Occipital lobe (tissue), 3 donors: ENCODE measurements at places on chromosomes 1 and 21. TPM values are rescaled to one million over a fixed set of nuclear protein-coding genes. Genes with fewer than 3 reads are reported as not detected.

DNA sequence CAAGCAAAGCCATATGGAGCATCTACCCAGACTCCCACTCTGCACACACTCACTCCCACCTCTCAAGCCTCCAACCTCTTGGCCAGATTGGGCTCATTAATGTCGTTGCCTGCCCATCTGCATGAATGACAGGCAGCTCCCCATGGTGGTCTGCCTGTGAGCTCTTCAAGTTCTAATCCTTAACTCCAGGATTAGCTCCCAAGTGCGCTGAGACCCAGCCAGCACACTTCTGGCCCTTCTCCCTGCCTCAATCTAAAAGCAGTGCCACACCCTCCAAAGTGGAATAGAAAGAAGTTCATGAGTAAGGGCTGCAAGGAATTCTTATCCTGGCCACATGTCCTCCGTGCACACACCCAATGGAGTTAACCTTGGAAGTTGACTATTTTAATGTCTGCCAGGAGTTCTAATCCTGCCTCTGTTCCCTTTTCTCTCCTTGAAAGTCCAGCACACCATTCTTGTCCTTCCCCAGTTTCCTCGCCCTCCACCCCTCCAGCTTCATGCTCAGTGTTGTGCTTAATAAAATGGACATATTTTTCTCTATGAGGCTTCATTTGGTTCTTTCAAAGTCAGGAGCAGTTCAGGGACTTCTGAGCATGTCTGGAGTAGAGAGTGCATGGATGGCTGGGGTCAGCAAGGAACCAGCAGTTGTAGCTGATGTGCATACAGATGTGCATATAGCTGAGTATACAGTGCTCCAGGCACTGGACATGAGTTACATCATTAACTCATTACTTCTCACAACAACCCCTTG lies 30.1 kb downstream of the CAMK1G start:
- no peak for DNase-seq

- no peak for DNase-seq
Measured at GRCh38 chr1:85577419-85578320, 2.9 kb upstream of the CCN1 start.

- DNase-seq: no peak
Measured at GRCh38 chr1:175920381-175920780, 177.0 kb upstream of the TNR start.

DNA sequence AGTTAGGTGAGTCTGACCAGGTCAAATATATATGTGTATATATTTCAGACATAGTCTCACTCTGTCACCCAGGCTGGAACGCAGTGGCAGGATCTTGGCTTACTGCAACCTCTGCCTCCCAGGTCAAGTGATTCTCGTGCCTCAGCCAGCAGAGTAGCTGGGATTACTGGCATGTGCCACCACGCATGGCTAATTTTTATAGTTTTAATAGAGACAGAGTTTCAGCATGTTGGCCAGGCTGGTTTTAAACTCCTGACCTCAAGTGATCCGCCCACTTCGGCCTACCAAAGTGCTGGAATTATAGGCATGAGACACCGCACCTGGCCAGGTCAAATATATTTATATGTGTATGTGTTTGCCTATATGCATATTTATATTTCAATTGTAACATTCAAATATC lies 581.5 kb upstream of the B3GALT2 start:
- DNase-seq: no peak

DNA sequence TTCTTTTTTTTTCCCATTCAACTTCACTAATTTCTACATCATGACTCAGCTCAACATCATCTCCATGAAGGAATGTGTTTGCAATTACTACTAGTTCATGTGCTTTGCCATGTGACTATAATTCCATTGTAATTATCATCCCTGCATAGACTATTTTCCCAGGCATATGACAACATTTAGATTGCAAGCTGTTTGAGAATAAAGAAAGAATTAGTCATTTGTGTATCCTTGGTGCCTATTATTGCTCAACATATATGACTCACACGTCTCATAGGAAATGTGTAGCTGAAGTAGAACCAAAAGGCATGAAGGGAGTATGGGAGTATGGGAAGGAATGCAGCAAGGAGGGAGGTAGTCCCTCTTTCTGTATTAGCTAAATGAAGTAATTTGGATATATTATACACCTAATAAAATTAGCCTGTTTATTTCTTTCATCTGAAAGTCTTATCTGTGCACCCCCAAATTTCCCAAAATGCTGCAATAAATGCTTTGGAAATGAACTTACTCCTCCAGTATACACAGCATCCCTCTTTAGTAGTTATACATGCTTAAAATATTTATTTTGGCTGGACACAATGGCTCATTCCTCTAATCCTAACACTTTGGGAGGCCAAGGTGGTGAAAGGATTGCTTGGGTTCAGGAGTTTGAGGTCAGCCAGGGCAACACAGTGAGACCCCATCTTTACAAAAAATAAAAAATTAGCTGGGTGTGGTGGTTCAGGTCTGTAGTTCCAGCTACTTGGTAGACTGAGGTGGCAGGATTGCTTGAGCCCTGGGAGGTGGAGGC lies 316.9 kb upstream of the ADGRL4 start:
- DNase-seq: no peak

DNA sequence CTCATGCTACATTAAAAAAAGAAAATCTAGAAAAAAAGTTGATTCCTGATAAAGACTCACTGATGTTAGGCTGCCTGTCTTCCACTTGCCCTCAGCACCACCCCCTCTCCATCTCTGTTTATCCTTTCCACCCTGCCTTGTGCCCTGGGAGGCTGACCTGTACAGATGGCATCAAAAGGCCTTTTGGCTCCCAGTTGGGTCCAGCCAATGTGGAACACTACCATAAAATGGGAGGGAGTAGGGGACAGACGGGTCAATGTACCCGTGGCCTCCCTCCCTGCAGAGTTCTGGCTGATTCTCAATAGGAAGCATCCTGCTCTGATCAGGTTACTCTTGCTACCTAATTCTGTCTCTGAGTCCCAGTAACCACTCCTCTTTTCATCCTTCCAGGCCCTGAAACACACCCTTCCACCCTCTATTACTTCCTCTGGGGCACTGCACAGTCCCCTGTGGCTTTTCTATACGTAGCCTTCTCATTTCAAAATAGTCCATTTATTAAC lies 300.0 kb downstream of the HHIPL2 start:
- no peak for DNase-seq

- no peak for DNase-seq
Measured at GRCh38 chr21:14600569-14601297, 54.6 kb upstream of the SAMSN1 start.

Gene IL12RB2
- total RNA-seq: 12.2 TPM

DNA sequence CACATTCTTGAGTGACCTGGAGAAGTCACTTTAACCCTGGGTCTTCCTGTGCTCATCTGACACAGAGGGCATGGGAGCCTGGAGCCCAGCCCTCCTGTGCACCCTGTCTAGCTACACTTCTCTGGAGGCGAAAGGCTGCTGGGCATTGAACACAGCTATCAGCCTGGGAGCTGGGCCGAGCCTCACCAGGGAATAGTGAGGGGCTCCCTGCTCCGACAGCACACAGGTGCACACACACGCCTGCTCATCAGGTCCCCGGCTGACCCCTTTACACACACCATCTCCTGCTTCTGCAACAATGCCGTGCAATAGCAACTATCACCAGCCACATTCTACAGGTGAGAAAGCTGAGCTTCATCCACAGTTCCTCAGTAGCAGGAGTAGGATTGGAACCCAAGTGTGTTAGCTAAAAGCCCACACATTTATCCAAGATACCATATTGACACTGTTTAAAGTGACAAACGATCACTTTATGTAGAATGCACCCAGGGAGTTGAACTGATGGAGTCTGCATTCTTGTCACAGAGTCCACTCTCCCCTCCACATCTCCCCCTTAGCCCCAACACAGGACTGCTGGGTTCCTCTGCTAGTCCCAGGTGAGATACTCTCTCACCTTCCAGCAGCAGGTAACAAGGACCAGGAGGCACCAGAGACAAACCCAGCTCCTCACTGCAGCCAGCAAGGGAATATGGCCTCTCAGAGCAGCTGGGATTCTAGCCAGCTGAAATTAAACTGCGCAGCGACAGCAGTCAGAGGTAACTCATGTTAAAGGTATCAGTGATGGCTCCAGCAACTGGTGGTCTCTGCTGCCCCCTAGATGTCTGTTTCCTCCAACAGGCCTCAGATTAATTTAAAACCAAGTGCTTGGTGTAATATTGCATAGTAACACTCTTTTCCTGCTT lies 18.3 kb upstream of the CAPN8 start:
- DNase-seq: peak; percentile 18

DNA sequence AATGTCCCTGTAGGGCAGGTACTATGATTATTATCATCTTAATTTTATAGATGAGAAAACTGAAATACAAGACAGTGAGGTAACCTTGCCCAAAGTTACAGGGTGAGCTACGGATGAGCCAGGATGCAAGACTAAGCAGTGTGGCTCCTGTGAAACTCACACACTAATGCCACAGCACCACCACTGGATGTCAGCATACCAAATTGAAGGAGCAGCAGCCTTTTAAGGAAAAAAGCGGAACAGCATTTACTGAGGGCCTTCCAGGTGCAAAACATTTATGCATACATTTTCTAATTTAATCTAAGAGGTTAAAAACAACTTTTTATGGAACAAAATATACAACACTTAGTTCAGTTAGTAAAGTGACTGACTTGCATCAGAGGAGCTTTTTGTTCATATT lies 41.7 kb downstream of the SEC16B start:
- no peak for DNase-seq

DNA sequence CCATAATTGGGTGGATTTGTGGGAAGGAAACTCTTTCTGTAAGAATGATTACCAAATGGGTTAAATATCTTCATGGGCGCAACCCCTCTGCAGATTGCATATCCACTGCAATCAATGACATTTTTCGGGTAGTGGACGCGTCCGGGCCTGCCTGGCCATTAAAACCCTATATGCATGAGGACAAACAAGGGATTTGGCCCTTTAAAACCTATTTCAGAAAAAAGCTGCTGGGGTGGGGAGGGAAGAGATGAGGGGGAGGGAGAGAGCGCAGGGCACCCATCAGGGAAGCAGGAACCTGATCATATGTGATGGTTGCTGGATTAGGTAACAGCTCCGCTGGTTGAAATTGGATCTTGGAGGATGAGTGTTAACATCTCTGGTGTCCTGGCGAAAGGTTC lies 228.8 kb downstream of the PBX1 start:
- DNase-seq: no peak

Gene POU3F1
- total RNA-seq: 9.4 TPM

Gene CD1E
- not detected for total RNA-seq

GRCh38 chr21:34974162-34974981 lies 74.7 kb downstream of the RUNX1 start:
- DNase-seq: no peak

Gene LEPR
- total RNA-seq: 12.8 TPM

GRCh38 chr1:18256282-18257235 lies 149.0 kb downstream of the IGSF21 start:
- no peak for DNase-seq

GRCh38 chr1:199123615-199124014 lies 484.8 kb downstream of the PTPRC start:
- no peak for DNase-seq

- no peak for DNase-seq
Measured at GRCh38 chr1:235516862-235517446, 12.7 kb upstream of the B3GALNT2 start.

Gene BSND
- total RNA-seq: not detected

Gene DNAJC28
- total RNA-seq: 6.4 TPM

GRCh38 chr1:14940285-14940870 lies 213.2 kb upstream of the TMEM51 start:
- no peak for DNase-seq

Gene AMY2B
- total RNA-seq: 201 TPM

DNA sequence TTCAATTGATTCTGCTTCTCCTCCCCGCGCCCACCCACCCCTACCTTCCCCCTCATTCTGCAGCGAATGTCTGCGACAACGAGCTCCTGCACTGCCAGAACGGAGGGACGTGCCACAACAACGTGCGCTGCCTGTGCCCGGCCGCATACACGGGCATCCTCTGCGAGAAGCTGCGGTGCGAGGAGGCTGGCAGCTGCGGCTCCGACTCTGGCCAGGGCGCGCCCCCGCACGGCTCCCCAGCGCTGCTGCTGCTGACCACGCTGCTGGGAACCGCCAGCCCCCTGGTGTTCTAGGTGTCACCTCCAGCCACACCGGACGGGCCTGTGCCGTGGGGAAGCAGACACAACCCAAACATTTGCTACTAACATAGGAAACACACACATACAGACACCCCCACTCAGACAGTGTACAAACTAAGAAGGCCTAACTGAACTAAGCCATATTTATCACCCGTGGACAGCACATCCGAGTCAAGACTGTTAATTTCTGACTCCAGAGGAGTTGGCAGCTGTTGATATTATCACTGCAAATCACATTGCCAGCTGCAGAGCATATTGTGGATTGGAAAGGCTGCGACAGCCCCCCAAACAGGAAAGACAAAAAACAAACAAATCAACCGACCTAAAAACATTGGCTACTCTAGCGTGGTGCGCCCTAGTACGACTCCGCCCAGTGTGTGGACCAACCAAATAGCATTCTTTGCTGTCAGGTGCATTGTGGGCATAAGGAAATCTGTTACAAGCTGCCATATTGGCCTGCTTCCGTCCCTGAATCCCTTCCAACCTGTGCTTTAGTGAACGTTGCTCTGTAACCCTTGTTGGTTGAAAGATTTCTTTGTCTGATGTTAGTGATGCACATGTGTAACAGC lies 339.9 kb downstream of the NTNG1 start:
- no peak for DNase-seq

Gene GPR52
- 12.9 TPM for total RNA-seq

GRCh38 chr1:154474802-154475201 lies 27.2 kb upstream of the TDRD10 start:
- DNase-seq: peak; percentile 48

DNA sequence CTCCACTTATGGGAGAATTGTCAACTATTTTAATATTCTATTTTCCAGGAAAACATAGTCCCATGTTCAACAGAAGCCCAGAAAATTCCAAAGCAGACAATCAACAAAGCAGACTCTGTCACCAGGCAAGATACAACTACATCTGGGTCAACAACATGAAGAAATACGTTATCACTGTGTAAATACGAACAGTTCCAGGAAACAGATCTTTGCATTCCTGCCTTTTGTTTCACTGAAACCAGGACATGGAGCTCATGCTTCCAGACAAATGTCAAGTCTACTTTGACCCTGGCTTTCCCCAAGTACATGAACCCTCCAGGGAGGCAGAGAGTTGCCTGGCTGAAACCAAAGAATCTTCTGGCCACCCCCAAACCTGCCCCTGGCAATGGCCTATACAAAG lies 106.7 kb downstream of the SETD4 start:
- no peak for DNase-seq

Gene S100B
- total RNA-seq: 6.9 TPM

GRCh38 chr1:154750681-154751665 lies 119.1 kb downstream of the KCNN3 start:
- no peak for DNase-seq

Gene CR2
- total RNA-seq: not detected
